Pancreas (tissue), 10 donors: ENCODE measurements at places on chromosomes 11 and 22. TPM values are rescaled to one million over a fixed set of nuclear protein-coding genes. Genes with fewer than 3 reads are reported as not detected.

Gene OSBP2
- total RNA-seq: 2.6 TPM

Gene IGSF22
- 0.61 TPM for total RNA-seq

Gene OR51B2
- total RNA-seq: not detected

Gene OR52I2
- not detected for total RNA-seq

Gene GRM5
- total RNA-seq: not detected

Gene GRIK4
- total RNA-seq: not detected

Gene KRTAP5-1
- total RNA-seq: not detected

Gene C22orf31
- not detected for total RNA-seq

Gene C1QTNF5
- 6.7 TPM for total RNA-seq

Gene OR8G1
- not detected for total RNA-seq

Gene NFAM1
- 4.0 TPM for total RNA-seq

Gene OR51I1
- total RNA-seq: not detected

Gene TNNI2
- not detected for total RNA-seq

Gene APOA1
- total RNA-seq: not detected

GRCh38 chr11:122199661-122200060, 83.6 kb upstream of the BLID start:
- no peak for DNase-seq

GRCh38 chr11:127027789-127028188, 27.2 kb upstream of the KIRREL3 start:
- no peak for DNase-seq

DNA sequence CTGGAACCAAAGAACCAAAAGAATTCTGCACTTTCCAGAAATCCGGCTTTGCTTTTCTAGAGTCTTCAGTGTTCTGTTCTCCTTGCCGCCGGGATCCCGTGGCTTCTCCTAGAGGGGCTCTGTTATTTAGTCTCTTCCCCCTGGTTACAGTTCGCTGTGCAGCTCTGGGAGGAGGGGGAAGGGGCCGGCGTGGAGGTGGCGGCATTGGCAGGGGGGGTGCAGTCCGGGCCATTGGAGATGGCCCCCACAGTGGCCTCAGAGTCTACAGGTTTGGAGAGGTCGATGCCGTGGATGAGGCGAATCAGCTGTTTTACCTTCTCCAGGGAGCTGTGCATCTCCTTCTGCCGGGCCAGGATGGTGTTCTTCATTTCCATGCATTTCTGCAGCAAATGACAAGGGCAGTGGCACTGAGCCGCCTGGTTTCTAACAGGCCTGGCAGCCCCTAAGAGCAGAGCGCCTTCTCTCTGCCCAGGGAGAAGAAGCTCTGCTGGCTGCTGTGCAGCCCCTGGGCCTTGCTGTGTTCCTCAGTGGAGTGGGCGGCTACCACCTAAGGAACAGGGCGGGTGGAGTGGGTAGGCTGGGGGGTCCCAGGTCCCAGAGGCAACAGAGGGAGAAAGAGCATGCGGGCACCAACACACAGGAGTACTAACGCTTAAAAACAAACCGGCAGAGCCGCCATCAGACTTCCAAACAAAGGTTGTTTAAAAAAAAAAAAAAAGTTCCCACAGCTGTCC, 11.6 kb downstream of the LARGE2 start:
- peak; percentile 43 for DNase-seq

GRCh38 chr11:72637198-72637597, 37.0 kb downstream of the PDE2A start:
- no peak for DNase-seq

DNA sequence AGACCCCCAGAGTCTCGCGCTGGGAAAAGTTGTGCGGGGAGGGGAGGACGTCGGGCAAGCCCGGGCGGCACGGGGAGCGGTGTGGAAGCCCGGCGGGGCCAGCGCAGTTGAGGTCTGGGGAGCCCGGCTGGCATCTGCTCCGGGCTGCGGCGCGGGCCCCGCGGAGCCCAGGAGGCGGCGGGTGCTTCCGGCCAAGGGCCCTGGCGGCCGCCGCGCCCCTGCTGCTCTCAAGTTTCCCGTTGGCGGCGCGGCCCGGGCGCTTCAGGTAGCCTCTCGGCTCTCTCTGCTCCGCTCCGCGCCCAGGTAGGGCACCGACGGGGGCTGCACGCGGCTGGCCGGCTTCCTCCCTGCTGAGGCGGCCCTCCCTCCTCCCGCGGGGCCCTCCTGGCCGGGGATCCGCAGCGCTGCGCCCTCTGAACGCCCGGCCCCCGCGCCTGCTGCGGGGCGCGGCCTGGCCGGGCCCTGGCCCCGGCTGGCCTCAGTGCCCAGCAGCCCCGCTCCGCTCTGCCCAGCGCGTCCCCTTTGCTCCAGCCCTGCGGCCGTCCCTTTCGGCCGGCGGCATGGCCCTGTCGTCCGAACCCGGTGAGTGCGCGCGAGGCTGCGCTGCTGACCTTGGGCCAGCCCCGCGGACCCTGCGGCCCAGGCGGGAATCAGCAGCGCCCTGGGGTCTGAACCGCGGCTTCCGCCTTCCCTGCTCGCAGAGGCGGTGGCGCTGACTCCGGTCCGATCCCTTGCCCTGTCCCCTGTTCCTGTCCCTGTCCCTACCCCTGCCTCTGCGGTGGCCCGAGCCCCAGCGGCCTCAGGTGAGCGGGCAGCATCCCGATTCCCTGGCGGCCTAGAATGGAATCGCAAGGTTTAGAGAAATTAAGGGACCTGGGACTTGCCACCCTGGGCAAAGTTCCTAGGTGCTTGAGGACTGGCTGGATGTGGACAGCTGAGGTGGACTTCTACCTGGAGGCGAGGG, 4.3 kb upstream of the AMPD3 start:
- peak; percentile 71 for DNase-seq

DNA sequence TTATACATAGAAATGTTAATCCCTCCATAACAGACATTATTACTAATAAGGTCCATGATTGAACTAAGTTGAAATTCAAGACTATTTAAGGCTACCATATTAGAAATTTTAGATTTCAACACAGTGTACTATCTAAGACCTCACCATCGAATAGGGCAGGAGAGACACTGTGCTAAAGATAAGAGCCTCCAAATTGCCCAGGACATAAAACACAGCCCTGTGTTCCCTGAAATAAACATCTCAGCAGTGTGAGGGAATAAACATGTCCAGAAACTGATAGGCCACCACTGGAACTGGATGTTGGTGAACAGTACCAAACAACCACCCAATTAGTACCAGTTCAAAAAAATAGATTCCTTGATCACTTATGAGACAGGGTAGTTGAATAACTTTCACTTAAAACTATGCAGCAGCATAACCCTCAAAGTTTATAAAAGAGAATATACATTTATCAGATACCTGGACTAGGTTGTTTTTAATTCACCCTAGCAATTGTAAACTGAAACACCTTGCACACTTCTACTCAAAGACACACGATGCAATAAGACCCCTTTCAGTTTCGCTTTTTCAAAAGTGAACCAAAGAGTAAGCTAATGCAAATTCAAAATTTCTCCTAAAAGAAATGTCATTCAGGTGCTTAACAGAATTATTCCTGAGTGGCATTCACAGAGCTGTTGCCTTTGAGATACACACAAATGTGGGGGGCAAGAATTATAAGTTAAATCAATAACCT, 34.3 kb downstream of the USP28 start:
- DNase-seq: no peak

GRCh38 chr11:28347371-28347770, 239.2 kb downstream of the METTL15 start:
- no peak for DNase-seq

DNA sequence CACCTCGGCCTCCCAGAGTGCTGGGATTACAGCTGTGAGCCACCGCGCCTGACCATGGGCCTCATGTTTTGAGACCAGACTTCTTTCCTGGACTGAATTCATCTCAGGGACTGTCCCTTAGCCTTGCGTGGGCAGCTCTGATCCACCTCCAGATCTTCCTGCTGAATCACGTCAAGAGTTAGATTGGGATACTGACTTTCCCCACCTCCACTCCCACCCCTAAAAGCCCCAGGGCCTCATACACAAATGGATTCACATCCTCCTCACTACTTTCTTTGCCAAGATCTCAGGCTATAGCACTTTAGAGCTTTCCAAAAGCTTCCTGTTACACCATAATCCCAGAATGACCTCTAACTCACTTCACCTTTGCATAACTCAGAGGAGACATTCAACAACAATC, 12.1 kb downstream of the CCDC87 start:
- no peak for DNase-seq

DNA sequence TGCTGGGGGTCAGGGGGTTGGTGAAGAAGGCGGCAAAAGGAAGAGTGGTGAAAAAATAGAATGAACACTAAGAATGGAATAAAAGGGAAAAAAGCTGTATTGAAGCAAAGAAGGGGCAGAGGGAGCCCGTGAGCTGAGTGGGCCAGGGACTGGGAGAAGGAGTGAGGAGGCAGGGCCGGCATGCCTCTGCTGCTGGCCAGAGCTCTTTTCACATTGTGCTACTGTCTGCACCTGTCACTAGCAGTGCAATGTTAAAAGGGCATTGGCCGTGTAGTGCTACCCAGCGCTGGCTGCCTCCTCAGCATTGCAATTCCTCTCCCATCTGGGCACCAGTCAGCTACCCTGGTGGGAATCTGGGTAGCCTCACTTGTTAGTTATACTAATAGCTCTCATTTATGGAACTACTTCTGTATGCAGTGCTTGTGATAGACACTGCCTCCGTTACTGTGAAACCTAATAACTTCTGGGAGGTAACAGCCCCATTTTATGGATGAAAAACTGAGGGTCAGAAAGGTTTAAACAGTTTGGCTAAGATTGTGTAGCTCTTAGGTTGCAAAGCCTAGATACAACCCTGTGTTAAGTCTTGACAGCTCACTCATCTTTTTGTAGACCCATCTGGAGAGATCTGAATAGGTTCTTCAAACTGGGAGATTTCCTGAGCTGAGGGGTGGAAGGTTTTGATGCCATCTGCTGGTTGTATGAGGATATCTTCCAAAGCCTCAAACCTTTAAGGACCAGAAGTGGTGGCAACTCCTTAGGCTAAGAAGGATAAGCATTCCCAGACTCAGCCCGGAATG, 8.5 kb downstream of the YPEL4 start:
- no peak for DNase-seq

GRCh38 chr11:111913031-111913861, 712 bp downstream of the HSPB2 start:
- no peak for DNase-seq

GRCh38 chr22:33447733-33448132, 389.6 kb upstream of the SYN3 start:
- DNase-seq: no peak

DNA sequence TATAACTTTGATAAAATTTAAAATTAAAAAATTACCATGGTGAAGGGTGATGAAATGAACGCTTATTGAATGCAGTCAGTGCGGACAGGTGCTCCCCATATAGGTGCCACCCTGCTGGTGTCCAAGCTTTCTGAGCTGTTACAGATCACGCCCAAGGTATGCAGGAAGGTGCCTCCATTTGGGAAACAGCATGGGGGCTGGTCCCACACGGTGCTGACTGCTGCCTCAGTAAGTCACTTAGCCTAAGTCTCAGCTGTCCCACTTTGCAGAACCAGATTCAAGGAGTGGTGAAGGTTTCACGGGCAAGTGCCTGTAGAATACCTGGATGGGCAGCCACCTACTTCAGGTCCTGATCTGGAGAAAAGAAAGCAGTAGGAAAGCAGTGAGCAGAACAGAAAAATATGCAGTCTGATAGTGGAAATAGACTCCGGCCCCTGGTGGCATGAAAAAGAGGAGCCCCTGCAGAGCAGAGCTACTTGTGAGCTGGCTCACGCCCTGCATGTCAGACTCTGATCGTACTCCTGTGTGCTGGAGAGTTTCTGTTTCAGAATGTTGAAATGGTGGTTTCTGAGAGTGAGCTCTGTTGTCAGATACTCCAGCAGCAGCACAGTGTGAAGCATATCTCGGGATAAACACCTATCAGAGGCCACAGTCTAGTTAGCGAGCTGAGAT, 33.2 kb downstream of the ADORA2A start:
- no peak for DNase-seq

- no peak for DNase-seq
These were observed 512.4 kb downstream of the DLG2 start for GRCh38 chr11:85114786-85115185.

DNA sequence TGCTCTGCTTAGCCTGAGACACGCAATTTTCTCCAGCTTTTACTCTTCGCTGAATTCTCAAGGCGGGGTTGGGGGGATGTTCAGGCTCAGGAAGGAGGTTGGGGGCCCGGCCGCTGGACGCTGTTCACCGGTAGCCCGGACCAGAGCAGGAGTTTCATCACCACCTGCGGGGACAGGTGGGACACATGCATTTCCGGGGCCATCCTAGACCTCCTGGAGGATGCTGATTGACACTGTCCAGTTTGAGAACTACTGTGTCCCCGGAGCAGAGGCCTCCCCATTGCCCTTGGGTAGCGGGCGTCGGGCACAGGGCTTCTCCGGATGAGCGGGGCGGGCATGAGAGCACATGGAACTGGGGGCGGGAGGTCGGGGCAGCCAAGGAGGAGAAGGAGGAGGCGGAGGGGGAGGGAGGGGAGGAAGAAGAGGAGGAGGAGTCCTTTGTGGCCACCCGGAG, 144.0 kb upstream of the GRK3 start:
- no peak for DNase-seq

DNA sequence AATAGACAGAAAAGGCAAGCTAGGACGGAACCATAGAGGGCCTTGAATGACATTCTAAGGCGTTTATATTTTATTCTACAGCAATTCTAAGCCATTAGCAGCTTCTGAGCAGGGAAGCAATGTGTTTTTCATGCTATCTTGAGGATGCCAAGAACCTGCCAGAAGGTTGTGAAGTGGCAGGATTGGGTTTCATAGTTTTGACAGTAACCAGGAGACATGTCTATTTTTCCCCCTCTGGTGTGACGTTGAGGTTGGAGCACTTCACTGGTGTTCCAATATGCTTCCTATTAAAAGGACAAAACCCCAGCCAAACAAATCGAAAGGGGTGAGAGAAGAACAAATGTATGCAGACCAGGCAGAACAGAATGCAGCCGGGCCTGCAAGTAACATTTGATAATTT, 148.2 kb downstream of the SPATA19 start:
- no peak for DNase-seq

GRCh38 chr22:34800260-34800980, 265.5 kb upstream of the ISX start:
- no peak for DNase-seq

- peak; percentile 41 for DNase-seq
These were observed 1.6 kb downstream of the NELL1 start for GRCh38 chr11:20670932-20671403.

GRCh38 chr11:97833412-97833811, 1187.3 kb upstream of the CNTN5 start:
- no peak for DNase-seq

- no peak for DNase-seq
These were observed 300.1 kb downstream of the CNTN5 start for GRCh38 chr11:99320769-99321290.

DNA sequence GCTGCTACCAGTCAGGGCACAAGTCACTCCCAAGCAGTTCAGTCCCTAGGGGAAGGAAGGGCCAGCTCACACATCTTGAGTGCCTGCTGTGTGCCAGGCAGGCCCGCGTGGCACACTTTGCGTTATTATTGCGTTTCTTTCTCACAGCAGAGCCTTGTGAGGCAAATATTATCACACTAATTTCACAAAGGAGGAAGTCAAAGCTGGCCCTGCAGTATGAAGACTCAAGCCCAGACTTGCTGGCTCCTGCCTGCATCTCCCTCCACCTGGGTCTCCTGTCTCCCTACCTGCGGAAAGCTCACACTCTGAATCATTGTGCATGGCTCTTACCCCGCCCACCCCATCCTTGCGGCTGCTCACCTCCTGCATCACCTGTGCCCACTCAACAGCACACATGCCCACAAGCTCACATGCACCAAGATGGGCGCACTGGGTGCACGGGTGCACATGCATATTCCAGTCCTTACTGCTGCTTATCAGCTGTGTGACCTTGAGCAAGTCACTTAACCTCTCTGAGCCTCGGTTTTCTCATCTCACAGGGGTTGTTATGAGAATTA, 31.7 kb upstream of the P2RY2 start:
- DNase-seq: no peak
